ENCODE measurements at places on chromosomes 13 and 19.

GRCh38 chr13:33730147-33730546 is 87.8 kb upstream of the RFC3 start:
- DNase-seq = no peak

GRCh38 chr19:21434967-21435544 is 38.1 kb downstream of the ZNF493 start:
- DNase-seq = no peak

- no peak for DNase-seq
Measured at GRCh38 chr19:12785431-12786031, 5.8 kb upstream of the JUNB start.

- DNase-seq = no peak
Measured at GRCh38 chr13:35841060-35841521, 290.1 kb downstream of the DCLK1 start.

GRCh38 chr13:32660227-32660626 is 74.0 kb downstream of the PDS5B start:
- DNase-seq = no peak

DNA sequence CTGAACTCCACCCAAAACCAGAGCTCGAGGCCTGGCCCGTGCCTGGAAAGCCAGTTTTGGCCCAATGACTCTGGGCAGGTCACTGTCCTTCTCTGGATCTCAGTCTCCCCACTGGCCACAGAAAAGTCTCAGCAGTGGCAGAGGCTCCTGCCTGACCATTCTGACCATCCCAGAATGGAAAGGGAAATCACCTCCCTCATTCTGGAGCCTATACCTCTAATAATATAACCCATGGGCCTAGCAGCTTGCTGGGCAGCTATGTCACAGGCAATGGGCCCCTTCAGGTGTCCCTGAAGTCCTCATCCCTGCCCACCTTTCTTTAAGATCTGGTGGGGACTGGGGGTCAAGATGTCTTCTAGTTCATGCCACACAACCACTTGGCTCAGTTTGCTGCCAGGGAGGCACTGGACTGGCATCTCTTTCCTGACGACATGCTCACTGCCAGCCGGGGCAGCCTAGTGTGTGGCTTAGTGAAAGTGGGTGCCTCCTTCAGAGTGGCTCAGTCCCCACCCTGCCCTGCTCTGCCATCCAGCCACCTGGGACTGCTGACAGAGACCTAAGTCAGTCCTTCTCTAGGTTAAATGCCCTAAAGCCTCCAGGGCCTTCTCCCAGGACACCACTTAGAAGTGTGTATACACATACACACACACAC is 62.6 kb downstream of the AP1M1 start:
- no peak for DNase-seq

GRCh38 chr19:54432144-54432738 is 16.8 kb upstream of the LENG8 start:
- no peak for DNase-seq

- DNase-seq = no peak
Measured at GRCh38 chr19:2728783-2729387, 7.7 kb upstream of the DIRAS1 start.

DNA sequence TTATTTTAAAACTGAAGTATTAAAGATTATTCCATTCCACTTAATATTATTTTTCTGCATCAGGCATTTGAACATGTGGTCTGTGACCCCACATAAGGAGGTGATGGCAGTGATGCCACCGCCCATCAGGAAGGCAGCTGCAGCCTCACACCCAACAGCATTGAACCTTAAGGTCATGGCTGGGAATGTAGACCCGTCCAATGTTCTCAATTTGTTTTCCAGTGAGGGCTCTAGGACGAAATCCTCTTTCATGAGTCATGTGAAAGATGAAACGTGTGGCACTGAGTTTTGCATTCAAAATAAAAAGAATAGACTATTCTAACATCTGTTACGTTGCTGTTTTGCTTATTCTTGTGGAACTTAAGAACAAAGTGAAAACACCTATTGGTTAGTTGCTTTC is 74.5 kb upstream of the ANKRD10 start:
- DNase-seq = no peak

- peak; percentile 78 for DNase-seq
Measured at GRCh38 chr19:50003810-50004419, 21.3 kb downstream of the VRK3 start.

- no peak for DNase-seq
Measured at GRCh38 chr19:18440415-18440877, 2.5 kb upstream of the ISYNA1 start.

GRCh38 chr13:49838989-49839388 is 46.5 kb upstream of the KPNA3 start:
- DNase-seq = no peak

GRCh38 chr19:7358102-7358597 is 9.4 kb downstream of the ARHGEF18 start:
- no peak for DNase-seq

DNA sequence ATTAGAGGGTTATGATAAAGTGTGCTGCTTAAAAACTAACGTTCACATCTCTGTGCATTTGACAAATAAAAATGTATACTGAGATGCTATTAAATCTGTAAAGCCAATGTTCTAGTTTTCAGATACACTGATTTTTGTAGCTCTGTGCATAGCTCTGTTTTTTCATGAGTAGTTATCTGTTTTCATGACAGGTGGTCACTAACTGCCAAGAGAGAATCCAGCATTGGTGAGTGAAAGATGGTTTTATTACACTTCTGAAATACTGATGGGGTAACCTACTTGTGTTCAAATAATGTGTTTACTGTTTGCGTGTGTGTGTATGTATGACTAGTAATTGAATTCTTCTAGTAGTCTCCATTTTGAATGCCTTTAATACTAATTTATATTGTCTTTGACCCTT is 29.0 kb downstream of the URI1 start:
- no peak for DNase-seq

GRCh38 chr13:107803822-107804495 is 411.4 kb downstream of the LIG4 start:
- DNase-seq = no peak

GRCh38 chr13:110125157-110125556 is 181.8 kb downstream of the COL4A1 start:
- no peak for DNase-seq

DNA sequence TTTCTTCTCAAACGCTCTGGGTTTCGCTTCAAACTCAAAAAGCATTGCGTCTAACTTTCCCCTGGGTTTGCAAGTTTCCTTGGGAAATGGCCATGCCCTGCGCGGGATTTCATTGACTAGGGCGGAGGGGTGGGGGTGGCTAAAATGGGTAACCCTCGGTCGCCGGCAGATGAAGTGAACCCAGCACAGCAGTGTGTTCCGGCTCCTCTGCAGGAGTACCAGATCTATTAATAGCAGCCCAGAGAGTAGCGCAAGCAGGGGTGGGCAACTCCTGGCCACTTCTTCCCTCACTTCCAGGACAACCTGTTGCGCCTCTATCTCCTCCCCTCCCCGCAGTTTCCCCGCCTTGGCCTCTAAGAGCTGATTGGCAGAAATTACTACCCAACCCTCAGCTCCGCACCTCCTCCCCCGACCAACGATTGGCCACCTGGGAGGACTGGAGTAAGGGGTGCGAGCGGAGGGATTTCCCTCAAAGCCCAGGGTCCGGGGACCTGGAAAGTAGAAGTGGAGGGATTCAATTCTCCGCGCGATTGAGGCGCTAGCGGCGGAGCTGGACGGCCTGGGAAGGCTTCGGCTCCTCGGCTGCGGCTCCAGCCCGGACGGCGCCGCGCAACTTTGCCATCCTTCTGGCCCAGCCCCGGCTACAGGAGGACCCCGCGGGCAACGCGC is at the start of gene FREM2:
FREM2 (plus strand) TSS at position 501 of the 669 bp plus-strand sequence. CDS start 268 bp downstream, outside the sequence.
- peak; percentile 56 for DNase-seq

GRCh38 chr19:56699552-56699951 is 28.0 kb upstream of the ZNF835 start:
- no peak for DNase-seq

DNA sequence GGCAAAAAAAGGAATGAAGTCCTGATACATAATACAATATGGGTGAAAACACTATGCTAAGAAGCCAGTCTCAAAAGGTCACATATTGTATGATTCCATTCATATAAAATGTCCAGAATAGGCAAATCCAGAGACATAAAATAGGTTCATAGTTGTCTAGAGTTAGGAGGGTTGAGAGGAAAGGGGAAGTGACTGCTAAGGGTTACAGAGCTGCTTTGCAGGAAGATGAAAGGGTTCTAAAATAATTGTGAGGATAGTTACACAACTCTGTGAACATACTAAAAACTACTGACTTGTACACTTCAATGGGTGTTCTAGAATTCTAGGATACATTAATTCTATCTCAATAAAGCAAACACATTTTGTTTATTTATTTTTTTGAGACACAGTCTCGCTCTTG is 25.7 kb downstream of the CAB39L start:
- no peak for DNase-seq

DNA sequence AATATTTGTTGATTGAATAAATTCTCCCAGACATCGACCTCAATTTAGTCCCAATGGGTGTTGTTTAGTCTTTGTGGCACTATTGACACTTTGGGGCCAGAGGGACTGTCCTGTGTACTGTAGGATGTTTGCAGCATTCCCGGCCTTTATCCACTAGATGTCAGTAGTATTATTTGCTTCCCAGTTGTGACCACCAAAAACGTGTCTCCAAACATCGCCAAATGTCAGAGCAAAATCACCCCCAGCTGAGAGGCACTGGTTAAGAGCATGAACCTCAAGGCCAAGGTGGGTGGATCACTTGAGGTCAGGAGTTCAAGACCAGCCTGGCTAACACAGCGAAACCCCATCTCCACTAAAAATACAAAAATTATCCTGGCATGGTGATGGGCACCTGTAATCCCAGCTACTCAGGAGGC is 15.4 kb downstream of the NLRP12 start:
- no peak for DNase-seq

DNA sequence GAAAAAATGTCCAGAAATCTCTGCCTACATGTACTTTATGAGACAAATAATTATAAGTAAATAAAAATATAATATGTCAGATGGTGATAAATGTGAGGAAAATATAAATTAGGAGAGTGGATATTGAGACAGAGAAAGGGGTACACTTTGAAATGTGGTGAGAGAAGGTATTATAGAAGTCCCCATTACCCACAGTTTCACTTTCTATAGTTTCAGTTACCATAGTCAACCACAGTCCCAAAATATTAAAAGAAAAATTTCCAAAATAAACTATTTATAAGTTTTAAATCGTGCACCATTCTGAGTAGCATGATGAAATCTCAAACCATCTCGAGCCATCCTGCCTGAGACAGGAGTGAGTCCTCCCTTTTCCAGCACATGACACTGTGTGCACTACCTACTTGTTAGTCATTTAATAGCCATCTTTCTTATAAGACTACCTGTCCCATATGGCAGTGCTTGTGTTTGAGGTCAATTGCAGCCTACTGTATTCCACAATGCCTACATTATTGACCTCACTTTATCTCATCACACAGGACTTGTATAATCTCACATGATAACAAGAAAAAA is 653.7 kb downstream of the DACH1 start:
- no peak for DNase-seq

DNA sequence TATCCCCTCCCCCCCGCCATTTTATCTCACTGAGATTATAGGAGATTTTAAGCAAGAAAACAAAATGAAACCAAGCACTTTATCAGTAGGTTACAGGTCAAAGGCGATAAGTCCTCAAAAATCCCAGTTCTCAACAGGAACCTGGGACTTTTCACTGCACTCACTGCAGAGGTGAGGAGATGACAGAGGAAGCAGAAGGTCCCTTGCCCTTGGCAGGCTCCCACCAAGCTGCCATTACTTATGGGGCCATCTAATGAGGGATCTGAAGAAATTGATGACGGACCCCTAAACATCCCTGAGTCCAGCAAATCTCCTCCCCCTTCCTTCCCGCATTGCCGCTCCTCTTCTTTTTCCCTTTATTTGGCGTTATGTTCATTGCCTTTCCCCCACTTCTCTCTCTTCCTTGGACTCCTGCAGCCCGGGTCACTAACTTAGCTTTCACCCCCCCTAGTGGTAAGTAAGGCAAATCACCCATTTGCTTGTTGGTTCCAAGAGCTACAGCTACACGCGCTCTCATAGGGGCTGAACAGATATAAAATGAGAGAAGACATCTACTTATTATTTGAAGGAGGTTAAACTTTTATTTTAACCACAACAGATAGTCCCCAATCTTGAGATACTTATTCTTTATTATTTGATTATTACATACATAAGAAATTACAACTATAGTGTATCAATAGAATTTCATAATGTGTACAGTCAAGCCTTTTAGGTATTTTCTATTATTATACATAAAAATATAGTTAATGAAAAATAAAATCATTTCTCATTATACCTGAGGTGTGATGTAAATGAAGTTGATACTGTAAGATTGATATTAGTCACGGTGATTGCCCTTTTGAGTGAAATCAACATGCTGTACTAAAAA is 52.0 kb upstream of the ARGLU1 start:
- DNase-seq = no peak

DNA sequence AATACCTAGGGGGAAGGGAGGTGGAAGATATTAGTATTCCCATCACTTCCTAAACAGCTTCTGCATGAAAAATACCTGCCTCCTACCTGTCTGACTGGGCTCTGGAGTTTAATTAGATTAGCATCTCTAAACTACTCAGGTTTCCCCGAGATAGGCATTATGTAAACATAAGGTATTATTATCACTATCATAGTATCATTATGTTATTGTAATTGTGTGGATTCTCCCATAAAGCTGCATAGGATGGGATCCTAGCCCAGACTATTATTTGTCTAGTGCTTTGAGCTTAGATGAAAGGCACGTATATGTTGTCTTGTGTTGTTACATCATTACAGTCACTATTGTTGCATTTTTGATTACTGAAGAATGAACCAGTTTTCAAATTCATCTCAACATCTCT is 115.2 kb upstream of the SOX21 start:
- no peak for DNase-seq

- no peak for DNase-seq
Measured at GRCh38 chr13:77863144-77863543, 55.5 kb downstream of the EDNRB start.

GRCh38 chr13:110475550-110476219 is 85.8 kb downstream of the RAB20 start:
- no peak for DNase-seq

GRCh38 chr19:30066781-30067759 is 125.0 kb downstream of the URI1 start:
- no peak for DNase-seq

DNA sequence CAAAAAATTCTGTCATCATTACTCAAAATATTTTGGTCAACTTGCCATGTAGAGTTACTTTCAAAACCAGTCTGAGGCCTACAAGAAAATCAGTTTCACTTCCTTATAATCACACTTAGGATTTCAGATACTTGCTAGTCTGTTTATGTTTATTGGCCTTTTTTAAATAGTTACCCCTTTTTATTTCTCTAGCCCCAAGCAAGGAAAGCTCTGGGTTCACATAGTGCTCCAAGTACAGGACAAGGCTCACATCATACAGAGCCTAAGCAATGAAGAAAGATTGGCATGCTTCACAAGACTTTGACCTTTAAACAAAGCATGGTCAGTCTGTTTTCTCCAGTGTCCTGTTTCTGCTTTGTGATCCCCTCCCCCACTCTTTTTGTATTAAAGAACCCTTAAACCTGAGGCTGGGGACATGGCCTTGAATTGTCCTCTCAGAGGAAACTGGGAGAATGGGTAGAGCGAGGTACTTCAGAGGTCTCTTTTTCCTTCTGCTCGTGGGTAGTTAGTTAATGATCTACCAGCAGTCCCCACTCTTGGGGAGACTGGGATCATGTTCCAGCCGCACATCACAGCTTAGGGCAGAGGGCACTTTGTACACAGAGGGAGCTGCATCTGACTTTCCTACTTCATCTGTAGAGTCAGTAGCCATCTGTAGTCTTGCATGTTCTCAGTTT is 30.7 kb downstream of the CEACAM1 start:
- DNase-seq = peak; percentile 12

GRCh38 chr19:33329736-33330135 is 27.4 kb upstream of the CEBPA start:
- no peak for DNase-seq
